ENCODE measurements at places on chromosomes 12 and 14.
A peak's percentile ranks its signal among the peaks of the same experiment; 100 is the strongest.

GRCh38 chr12:106764738-106765137, 9.7 kb upstream of the RIC8B start:
- no peak for DNase-seq

- no peak for DNase-seq
Measured at GRCh38 chr12:68842784-68843567, 35.0 kb downstream of the MDM2 start.

GRCh38 chr14:90671382-90672234, 144.6 kb downstream of the TTC7B start:
- DNase-seq = peak; percentile 26

- DNase-seq = peak; percentile 12
Measured at GRCh38 chr12:89493670-89494302, 30.8 kb downstream of the GALNT4 start.

DNA sequence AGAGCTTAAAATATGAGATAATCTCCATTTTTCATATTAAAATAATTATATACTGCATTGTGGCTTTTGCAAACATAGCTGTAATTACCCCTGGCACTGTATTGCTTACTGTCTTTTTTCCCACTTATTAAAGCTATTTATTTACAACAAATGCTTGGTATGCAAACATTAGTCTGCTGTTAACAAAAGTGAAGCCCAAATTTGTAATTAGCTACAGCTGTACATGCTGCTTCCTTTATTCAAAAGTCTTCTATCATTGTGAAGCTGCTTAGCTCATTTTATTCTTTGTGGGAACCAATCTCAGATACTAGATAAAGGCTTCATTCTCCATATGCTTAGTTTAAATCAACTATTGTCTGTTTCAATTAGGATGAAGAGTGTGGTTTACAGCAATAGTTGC, 425.8 kb upstream of the FOXG1 start:
- DNase-seq = no peak

DNA sequence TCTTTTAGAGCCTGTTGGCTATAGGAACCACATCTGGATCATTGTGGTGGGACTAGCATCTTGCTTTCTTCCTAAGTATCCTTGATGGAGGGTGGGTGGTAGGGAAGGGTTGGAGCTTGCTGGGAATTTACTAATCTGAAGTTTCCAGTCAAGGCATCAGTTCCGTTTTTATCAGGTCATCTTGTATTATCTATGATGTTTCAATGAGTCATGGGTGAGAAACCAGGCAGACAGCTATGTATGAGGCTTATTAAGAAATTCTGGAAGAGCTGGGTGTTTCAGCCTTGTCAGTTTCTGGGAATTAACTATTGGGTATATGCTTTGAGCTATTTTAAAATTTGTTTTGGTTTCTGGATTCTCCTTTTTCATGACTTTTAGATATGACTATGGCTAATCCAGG, 11.3 kb downstream of the TSFM start:
- no peak for DNase-seq

DNA sequence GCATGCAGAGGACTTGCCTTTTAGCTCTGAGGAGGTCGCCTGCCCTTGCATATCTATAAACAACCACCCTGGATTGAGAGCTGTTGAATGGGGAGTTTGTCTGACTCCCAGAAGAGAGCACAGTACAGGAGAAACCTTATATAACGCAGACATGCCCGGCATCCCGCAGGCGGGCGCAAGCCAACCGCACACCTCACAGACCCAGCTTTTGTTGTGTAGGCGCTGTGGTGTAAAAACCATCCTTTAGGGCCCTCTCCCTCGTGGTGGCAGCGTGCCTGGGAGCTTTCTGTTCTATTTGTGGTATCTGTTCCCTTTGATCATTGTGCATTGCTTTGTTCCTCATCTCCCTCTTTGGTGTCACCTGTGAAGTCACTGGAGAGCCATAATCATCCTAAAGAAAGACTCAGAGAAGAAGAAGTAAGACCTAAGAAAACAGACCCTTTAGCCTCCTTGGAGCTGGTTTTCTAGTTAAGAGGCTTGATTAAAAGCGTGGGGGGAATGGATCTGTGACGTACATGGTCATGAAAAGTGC, 77.7 kb downstream of the ETV6 start:
- DNase-seq = no peak

DNA sequence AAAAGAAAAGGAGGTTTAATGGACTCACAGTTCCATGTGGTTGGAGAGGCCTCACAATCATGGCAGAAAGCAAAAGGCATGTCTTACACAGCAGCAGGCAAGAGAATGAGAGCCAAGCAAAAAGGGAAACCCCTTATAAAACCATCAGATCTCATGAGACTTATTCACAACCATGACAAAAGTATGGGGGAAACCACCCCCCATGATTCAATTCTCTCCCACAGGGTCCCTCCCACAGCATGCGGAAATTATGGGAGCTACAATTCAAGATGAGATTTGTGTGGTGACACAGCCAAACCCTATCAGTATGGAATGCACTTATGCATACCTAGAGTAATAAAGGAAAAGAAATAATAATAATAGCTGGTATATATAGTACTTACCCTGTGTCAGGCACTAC, 4.5 kb upstream of the GLIPR1 start:
- no peak for DNase-seq

DNA sequence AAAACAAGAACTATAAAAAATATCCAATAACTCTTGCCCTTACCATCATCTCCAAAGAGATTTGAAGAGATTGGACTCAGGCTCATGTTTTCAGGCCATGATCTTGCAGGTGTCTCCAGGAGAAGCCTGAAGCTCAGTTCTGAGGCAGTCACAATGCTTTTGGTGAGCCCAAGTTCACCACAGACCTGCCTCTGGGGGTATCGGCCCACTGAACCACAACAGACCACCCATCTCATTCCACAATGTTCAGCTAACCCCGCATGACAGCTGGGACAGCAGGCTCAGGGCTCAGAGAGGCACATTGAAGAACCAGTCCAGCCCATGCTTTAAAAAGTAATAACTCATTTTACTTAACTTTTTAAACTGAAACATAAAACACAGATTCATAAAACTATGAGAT, 28.3 kb upstream of the APOLD1 start:
- DNase-seq = no peak

- no peak for DNase-seq
Measured at GRCh38 chr14:56159066-56159465, 40.9 kb downstream of the PELI2 start.

- DNase-seq = no peak
Measured at GRCh38 chr12:73517859-73518258, 1019.8 kb upstream of the ATXN7L3B start.

DNA sequence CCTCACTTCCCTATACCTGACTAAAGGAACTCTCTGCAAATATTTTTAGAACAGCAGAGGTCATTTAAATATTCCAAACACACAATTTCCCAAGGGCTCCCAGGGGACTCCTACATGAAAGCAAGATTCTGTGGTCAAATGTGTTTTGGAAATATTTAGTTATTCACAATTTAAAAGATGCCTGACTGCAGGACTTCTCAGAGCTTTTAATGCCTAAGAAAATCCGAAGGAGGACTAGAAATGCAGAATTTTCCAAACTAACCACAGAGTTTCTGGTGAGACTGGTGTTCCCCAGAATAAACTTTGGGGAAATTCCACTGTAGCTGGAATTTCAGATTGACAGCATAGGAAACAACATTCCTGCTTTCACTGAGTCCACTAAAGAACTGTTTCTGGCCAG, 84.8 kb upstream of the MAP1LC3B2 start:
- no peak for DNase-seq

DNA sequence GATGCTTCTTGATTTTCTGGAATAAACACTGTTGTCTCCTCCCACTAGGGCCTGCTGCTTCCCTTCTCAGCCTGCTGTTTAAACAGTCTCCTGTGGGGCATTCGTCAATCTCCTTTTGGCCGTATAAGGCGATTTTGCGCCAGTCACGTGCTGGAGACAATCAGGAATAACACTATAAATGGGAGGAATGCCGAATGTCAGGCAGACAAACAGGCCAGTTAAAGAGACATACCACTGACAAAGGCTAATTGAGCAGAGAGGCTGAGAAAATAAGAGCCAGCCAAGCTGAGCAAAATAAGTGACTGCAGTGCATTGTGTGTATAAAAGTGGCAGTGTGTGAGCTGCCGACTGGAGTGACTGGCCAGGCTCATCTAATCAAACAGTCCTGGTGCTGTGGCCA, 23.3 kb downstream of the DMAC2L start:
- no peak for DNase-seq

- no peak for DNase-seq
Measured at GRCh38 chr12:15289192-15289591, 33.1 kb upstream of the PTPRO start.

DNA sequence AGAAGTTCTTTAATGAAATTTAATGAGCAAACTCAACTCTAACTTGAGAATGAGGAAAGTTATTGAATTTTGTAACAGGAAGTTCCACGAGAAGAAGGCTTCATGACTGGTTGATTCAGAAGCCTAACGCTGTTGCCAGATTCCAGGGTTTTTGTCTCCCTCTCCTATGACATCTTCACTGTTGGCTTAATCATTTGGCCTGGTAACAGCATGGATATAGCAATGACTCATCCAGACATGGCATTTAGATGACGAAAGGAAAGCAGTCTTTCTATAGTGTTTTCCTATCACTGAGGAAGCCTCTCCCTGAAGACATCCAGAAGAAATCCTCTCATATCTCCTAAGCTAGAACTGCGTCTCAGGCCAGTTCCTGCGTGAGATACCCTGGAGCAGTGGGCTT, 9.4 kb upstream of the KCNA1 start:
- DNase-seq = no peak

GRCh38 chr12:21773263-21773741, 1.2 kb downstream of the KCNJ8 start:
- DNase-seq = peak; percentile 6

DNA sequence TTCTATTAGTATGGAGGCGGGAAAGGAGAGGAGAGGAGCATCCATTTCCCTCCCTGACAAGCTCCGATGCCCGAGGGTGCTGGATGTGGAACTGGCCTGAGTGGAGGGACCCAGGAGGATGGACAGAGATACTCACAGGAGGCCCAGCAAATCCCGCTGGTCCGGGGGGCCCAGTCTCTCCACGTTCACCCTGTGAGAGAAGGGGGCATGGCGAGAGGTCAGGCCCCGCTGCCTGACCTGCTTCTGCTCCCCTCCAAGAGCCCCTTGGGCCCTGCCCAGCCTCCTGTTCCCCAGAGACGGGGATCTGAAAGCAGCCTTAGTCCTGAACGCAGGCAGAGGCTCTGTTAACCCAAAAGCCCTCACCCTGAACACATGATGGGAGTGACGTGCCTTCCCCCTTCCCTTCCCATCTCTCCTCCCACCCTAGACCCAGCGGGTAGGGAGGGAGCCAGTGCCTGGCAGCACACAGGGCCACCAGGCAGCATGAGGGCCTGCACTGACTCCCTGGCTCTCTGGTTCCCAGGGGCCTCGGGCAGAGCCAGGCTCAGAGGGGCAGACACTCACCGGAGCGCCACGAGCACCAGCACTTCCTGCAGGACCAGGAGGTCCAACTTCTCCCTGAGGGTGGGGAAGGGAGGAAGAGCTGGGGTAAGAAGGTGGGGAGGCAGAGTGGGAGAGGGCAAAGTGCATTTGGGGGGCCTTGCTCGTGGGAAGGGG, 17.5 kb downstream of the TMEM106C start:
- DNase-seq = no peak

GRCh38 chr12:46516238-46516932, 143.8 kb upstream of the SLC38A2 start:
- DNase-seq = no peak

GRCh38 chr14:38721822-38722431, 381.1 kb downstream of the SEC23A start:
- peak; percentile 38 for DNase-seq

Measured in GM10248 (cell line).